ENCODE measurements at places on chromosomes 4 and X. TPM values are rescaled to one million over a fixed set of nuclear protein-coding genes. Genes with fewer than 3 reads are reported as not detected.

DNA sequence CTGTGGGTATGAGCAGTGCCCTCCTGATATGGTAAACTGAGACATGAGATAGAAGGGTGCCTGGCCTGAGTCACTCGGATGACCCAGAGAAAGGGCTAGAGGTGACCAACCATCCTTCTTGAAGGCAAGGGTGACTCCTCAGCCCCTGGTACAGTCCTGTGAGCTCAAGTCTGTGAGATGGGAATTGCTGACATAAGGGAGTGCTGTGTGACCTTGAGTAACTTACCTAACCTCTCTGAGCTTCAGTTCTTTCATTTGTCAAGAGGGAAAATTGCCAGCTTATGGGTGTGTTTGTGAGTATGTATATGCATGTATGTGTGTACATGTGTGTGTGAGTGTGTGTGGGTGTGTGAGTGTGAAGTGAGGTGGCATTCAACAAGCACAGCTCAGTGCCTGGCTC lies 210.4 kb upstream of the PSAPL1 start:
- DNase-seq: no peak

DAPP1 gene
- total RNA-seq: not detected

VSIG1 gene
- total RNA-seq: 0.44 TPM

HTN1 gene
- total RNA-seq: not detected

All from glomerular endothelial cell (primary cell).